ENCODE measurements at places on chromosomes 6 and 20. TPM values are rescaled to one million over a fixed set of nuclear protein-coding genes. Genes with fewer than 3 reads are reported as not detected.

DNA sequence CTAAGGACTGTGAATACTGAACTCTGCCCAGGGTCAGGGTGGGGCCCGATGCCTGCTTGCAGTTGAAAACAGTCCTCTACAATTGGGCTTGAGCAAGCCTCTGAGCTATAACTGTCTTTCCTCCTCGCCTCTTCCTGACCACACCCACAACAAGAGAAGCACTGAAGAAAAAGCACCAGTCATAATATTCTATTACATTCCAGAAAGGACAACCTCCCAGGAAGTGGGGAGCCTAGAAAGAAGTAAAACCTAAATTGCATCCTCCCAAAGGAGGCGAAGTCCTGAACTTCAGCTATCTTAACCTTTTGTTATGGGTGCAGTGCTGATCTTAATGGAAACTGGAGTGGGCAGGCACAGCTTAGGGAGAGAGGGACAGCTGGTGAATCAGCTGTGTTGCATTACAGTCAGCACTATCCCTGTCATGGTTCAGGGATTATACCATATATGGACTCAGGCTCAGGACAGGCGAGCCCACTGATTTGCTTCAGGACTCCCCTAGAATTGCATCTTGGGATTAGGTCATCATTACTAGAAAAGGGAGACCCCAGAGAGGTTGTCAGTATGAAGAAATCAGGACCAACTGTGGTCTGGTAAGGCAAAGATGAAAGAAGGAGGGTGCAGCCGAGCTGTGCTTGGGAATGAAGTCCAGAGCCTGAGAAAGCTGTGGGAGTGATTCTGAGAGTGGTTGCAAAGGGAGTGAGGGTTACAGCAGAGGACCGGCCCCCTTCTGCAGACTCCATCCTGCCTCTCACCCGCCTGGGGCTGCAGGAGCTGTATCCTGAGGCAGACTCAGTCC, 18.3 kb upstream of the TRAM2 start:
- H3K4me3 ChIP-seq = no peak overlapping the region
- peak overlapping the region; percentile 40 for H3K27ac ChIP-seq
- H3K36me3 ChIP-seq = no peaks in the 10 kb centered on the region

GRCh38 chr6:52994839-52995088, 320 bp downstream of the GSTA4 start:
- H3K27ac ChIP-seq = peak overlapping the region; percentile 88
- H3K36me3 ChIP-seq = no peaks in the 10 kb centered on the region
- H3K4me3 ChIP-seq = peak overlapping the region; percentile 66

LINC00237 gene
- not detected for total RNA-seq

DNA sequence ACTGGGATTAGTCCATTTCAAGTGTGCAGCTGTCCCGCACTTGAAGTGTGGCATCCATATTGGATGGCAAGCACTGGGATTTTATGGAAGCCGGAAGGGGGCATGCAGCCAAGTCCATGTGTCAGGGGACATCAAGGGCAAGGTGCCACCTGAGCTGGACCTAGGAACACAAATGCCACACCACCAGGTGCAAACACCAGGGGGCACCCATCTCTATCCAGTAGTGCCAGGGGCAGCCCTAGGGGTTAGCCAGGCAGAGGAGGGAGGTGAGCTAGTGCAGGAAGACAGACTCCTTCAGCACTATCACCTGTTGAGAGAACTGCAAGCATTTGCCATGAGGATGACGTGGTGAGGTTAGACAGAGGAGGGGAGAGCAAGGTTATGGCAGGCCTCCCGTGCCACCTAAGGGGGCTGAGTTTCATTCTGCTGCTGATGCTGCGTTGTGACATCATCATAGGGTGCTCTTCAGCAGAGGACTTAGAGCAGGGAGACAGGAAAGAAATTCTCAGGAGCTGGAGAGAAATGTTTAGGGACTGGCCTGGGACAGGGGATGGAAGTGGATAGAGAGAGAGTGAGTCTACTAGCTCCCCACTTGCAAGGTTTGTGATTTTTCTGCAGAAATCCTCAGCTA, 192.6 kb upstream of the SLC24A3 start:
- H3K27ac ChIP-seq = no peak overlapping the region
- H3K36me3 ChIP-seq = no peaks in the 10 kb centered on the region
- no peak for DNase-seq
- H3K27me3 ChIP-seq = no peaks in the 10 kb centered on the region
- no peak overlapping the region for H3K4me3 ChIP-seq

DNA sequence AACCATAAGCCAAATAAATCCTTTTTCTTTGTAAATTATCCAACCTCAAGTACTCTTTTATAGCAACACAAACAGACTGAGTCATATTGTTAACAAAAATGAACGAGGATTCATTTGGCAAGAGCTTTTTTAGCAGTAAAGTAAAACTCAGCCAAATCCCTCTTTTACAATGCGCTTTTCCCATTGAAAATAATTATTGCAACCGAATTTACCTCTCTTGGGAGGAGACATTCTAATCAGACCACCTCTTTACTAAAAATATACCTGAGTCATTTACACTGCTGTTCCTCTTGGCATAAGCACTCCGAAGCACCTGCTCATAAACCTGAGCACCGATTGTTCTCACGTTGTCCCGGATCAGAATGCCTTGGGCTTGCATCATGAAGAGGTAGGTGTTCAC, 57.4 kb downstream of the B4GALT5 start:
- no peak for DNase-seq
- H3K27me3 ChIP-seq = no peaks in the 10 kb centered on the region
- no peak overlapping the region for H3K27ac ChIP-seq
- peaks cover 22% of the 10 kb centered on the region for H3K4me1 ChIP-seq
- no peak overlapping the region for H3K4me3 ChIP-seq

CDSN gene
- 350 TPM for total RNA-seq

FAM8A1 gene
- total RNA-seq = 30.1 TPM

DNA sequence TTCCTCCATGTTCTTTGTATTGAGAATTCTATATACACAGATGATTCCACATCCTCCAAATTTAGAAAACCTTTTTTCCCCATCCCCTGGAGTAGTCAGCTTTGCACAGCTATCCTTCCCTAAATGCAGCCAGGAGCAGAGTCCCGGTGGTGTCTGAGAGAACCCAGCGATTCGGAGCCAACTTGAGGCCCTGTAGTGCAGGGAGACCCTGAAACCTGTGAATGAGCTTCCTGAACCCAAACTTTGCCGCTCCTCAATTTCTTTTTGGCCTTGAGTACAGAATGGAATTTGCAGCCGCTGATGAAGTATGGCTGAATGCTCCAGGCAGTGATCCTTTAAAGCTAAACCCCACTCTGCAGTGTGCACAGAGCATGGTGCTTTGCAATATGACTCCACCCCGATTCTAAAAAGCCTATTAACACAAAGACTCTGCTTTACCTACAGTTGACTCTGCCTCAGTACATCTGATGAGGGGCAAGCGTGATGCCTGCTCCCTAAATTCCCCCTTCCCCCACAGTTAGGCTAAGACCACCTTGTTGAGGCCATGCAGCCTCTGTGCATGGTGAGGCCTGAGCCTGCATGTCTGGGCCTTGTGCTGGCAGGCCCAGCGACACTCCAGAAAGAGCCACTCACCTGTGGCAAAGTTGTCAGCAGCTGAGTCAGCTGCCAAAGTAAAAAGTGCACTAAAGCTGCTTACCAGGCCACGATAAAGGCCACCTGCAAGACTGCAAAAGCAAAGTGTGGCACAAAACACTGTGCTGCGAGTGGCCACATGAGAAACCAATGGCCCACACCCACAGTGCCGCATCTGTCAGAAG, 82.1 kb downstream of the PLEKHG1 start:
- H3K4me3 ChIP-seq = no peak overlapping the region
- peaks cover 11% of the 10 kb centered on the region for H3K4me1 ChIP-seq
- H3K27me3 ChIP-seq = no peaks in the 10 kb centered on the region
- no peak overlapping the region for H3K27ac ChIP-seq
- DNase-seq = no peak
- no peaks in the 10 kb centered on the region for H3K36me3 ChIP-seq

TRDN gene
- not detected for total RNA-seq

DNA sequence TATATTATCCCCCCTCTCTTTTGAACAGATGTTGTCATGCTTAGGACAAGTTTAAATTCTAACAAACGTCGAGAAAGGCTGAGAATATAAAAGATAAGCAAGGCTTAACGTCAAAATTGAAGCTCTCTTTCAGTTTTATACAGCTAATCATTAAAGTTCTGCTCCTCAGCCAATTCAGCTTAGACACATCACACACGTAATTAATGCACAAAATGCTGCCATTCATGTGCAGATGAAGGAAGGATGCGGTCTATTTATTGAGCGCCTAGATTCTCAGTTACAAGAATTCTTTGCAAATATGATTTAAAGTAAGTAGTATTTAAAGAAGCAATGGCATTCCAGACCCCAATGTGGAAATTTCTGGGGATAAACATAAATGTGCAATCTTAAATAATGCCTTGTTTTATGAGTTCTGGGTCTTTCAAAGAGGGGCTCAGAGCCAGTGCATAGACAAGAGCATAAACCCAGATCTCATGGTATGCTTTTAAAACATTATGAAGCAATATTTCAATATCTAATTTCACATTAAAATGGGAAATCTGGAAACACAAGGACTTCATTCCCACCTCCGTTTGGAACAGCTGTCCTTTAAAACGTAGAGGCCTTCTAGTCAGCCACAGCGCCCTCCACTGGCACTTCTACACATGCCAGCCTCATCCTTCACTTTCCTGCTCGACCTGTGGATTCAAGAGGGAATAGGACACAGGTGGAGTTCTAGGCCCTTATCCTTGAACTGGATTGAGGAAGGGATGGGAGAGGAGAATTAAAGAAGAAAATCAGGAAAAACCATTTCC, 85.8 kb downstream of the LYRM4 start:
- H3K36me3 ChIP-seq = no peaks in the 10 kb centered on the region
- H3K4me3 ChIP-seq = no peak overlapping the region
- no peak overlapping the region for H3K27ac ChIP-seq
- no peak for DNase-seq
- peaks cover 4% of the 10 kb centered on the region for H3K4me1 ChIP-seq

GRCh38 chr6:14417377-14417776, 299.8 kb downstream of the CD83 start:
- no peak overlapping the region for H3K27ac ChIP-seq
- no peaks in the 10 kb centered on the region for H3K4me1 ChIP-seq
- DNase-seq = no peak
- no peak overlapping the region for H3K4me3 ChIP-seq
- H3K27me3 ChIP-seq = no peaks in the 10 kb centered on the region
- no peaks in the 10 kb centered on the region for H3K36me3 ChIP-seq

DNA sequence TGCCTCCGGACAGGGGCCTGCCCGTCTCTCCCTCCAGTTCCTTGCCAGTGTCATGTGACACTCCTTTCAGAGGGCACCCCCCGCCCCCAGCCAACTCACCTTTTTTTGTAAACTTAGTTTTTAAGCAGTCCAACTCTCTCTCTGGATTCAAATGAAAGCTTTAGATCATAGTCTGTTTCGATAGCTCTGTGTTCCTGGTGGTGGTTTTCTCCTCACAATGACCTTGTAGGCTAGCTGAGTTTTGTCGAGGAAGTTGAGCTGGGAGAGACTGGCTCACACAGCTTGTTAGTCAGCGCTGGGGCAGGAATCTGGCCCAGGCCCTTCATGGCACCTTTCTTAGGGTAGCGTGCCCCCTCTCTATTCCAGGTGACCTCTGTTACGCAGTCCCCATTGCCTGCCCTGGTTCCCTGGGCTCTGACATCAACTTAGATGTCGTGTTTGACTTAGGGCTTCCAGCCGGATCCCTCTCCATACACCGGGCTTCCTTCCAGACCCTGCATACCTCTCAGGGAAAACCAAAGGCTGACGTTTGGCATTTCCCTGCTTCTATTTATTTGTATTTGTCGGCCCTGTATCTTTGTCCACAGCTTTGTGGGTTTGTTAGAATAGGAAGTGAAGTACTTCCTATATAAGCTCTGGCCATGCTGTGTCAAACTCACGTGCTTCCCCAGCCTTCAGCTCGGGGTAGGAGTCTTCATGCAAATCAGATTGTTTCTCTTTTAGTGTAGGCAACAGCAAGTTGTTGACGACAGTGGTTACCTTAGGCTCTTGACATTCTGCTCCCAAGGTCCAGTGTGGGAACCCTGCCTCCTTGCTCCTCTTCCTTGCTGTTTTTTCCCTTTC, 12.7 kb downstream of the IGF2R start:
- no peaks in the 10 kb centered on the region for H3K27me3 ChIP-seq
- peak overlapping the region; percentile 19 for H3K4me3 ChIP-seq
- peak overlapping the region; percentile 57 for H3K27ac ChIP-seq
- peak; percentile 65 for DNase-seq
- H3K36me3 ChIP-seq = no peaks in the 10 kb centered on the region

DNA sequence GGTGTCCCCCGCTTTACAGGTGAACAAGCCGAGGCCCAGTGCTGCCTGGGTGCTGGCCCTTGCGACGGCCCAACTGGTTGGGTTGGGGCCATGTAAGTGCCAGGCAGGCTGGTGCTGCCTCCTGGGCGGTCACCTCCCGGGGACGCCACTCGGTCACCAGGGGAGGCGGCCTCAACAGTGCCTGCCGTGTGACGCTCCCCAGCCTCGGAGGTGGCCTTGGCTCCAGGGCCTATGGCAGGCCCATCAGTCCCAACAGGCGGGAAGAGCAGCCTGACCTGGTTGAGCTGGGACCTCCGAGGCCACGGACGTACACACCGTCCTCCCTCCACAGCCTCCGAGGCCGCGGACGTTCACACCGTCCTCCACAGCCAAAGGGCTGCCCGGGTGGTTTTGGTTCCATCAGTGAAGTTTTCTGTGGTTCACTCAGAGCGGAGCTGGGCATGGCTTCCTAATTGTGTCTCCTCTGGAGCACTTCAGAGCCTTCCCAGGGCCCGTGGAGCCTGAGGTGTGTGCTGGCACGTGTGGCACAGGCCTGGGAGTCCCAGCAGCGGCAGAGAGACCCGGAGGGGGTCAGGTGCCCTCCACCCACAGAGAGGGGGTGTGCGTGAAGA, 19.3 kb upstream of the SLCO4A1 start:
- H3K36me3 ChIP-seq = no peaks in the 10 kb centered on the region
- peak overlapping the region; percentile 12 for H3K4me3 ChIP-seq
- peak overlapping the region; percentile 92 for H3K27ac ChIP-seq

DNA sequence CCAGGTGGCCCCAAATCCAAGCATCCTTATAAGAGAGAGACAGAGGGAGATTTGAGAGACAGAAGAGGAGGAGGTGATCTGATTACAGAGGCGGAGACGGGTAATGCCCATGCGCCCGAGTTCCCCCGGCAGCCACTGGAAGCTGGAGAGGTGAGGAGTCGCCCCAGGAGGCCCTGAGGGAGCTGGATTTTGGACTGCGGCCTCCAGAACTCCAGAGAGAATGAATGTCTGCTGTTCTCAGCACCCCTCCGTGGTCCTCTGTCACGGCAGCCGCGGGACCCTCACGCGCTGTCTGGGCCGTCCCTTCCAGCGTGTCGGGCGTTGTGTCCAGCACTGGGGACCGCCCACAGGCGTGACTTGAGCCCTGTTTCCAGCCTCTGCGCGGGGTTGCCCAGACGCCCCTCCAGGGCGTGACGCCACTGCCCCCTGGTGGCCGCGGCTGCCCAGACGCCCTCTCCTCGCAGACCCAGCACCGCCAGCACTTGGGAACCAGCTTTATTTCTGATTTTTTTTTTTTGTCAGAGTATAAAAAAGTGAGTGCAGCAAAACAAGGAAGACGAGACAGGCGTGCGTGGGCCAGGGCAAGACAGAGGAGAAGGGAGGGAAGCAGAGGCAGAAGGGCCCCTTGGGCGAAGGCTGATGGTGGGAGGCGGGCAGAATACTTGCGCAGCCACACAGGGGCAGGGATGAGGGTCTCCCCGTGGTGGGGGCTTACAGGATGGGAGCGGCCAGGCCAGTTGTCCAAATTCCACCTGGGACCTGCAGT, 4.1 kb upstream of the ZNF512B start:
- H3K4me1 ChIP-seq = peaks cover 34% of the 10 kb centered on the region
- peak overlapping the region; percentile 30 for H3K4me3 ChIP-seq
- DNase-seq = peak; percentile 91
- no peaks in the 10 kb centered on the region for H3K27me3 ChIP-seq
- no peak overlapping the region for H3K27ac ChIP-seq
- no peaks in the 10 kb centered on the region for H3K36me3 ChIP-seq
